MM.1S (cell line): ENCODE measurements at places on chromosomes 3 and 15.

DNA sequence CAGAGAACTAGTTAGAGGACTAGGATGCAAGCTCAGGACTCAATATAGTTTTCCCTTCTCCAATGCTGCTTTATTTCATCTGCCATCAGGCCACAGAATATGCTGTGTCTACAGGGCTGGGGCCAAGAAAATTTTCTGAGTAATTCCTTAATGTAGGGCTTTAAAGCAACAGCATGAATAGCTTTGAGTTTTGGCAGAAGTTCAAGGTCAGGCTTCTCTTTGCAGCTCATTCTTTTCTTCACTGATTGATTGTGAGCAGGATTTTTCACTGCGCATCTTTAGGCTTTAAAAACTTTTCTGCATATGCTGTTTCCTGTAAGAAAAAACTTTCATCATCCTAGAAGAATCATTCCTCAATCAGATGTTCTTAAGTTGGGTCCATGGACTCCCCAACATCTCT lies 4.6 kb downstream of the TMEM108 start:
- DNase-seq = no peak

DNA sequence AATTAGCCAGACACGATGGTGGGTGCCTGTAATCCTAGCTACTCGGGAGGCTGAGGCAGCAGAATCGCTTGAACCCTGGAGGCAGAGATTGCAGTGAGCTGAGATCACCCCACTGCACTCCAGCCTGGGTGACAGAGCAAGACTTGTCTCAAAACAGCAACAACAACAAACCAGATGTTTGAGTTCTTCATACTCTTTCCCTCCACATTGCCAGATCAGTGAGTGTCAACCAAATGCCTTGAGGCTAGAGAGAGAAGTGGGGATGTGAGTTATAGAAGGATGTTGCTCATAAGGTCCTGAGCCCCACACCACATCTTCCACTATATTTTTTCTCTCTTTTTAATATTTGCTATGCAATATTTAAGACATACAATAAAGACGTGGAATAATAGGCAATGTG lies 19.8 kb downstream of the MAPKBP1 start:
- no peak for DNase-seq

DNA sequence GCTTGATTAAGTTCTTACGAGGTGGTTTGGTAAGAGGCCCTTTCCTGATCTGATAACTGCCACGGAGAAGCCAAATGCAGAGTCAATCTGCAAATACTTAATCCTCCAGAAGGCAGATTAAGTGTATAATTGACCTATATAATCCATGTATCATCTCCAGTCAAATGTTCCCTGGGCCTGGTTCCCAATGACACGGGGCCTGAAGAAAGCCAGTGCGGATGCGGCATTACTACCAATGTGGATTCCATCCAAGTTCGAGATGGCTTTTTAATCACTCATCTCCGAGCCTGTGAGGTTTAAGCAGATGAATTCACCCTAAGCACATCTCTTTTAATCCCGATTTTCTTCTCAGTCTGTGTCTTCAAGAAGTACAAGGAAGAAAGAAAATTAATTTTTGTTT lies 60.0 kb upstream of the FEZF2 start:
- DNase-seq = no peak

DNA sequence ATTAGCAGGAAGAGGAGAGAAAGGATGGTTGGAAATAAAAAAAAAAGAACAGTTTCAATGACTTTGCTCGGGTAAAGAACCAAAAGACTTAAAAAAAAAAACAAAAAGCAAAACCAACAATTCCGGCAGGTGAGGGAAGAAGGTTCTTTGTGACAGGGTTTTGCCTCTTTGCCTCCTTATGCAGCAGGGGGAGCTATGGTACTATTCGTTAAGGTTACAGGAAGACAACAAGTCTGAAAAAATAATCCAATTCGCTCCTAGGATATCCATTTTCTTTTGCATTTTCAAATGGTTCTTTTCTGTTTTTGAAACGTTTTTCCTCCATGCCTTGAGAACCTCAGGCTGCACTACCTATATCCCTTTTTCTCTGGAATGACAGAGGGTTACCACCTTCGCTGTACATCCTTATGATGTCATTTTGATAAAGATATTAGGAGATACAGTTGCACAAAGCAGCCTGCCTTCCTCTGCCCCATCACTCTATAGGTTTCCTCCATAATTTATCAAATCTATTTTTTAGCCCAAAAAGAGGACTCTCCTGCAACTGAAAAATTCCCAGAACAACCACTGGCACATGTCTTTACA lies 55.0 kb downstream of the CFAP20DC start:
- peak; percentile 75 for DNase-seq

GRCh38 chr15:99409560-99409959 lies 156.2 kb upstream of the MEF2A start:
- no peak for DNase-seq

DNA sequence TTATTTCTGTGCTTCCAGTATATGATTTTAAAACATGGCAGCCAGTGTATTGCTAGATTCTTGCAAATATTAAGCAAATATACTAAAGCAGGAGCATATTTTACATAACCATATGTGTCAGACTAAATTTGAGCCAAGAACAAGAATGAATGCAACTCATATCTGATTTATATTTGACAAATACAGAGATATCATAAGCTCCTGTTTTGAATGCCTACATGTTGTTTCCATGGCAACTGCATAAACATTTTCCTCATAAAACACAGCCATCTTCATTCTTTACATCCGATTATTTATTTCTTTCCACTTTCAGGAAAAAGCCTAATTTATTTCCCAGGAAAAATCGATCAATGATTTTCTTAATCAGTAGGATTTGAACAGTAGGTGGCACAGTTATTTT lies 172.2 kb upstream of the TSPAN3 start:
- DNase-seq = no peak

- peak; percentile 24 for DNase-seq
These were observed 10.4 kb downstream of the NR2F2 start for GRCh38 chr15:96340598-96341512.

DNA sequence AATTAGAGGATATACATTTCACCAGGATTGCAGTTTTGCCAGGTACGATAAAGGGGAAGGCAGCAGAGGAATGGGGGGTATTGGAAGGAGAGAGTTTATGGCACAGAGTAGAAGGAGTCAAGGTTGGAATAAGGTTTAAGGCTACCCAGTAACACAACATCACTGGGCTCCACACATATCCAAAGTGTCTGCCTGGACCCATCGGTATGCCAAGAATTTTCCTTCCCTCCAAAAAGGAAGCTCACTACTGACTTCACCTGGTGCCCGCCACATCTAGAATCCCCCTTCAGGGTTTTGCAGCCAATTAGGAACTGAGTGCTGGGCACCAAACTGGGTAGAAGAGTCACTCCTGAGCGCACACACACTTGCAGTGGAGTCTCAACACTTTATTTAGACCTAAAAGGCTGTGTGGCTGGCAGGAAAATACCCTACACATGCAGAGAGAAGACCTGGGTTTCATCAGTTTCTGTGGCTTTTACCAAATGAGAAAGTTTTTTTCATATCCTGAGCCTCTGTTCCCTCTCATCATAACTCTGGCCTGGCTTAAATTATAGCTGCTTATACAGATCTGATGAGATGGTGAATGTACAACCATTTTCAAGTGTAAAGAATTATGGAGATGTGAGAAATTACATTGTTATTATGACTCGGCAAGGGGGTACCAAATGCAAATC lies 190.8 kb upstream of the LPP start:
- DNase-seq = peak; percentile 21

DNA sequence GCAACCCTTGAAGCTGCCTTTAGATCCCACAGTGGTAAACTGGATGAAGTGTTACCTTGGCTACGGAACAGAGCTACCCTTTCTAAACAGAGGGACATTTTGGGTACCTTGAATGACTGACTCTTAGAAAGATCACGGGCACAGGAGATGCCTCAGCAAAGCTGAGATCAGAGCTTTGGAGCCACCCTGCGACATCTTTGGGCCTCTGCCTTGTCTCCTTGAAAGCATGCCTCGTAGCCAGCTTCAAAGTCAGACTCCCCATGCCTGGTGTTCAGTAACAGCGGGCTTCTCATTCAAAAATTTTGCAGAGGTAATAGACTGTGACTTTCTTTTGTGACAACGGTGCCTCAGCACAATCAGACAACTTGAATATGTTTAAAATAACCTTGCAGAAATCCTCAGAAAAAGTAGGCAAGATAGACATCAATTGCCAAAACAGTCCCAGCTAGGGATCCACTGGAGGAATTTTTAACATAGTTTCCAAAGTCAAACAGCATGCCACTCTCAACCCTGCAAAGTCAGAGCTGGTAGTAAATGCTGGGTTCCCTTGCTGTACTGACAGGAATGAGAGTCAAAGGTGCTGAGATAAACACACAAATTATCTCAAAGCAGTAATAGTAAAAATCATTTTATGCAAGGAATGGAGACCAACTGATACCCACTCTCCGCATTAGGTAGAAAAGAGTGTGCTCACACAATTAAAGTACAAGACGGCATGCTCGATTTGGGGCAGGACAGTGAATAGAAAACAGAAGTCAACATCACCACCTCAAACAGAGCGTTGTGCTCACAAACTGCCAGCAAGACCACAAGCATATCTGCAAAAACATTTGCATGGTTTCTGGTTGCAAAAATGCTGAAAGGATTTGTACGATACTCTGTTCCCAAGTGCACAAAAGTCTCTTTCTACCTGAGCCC lies 82.1 kb downstream of the MYO1E start:
- DNase-seq = no peak

GRCh38 chr3:181176601-181177000 lies 187.1 kb upstream of the DNAJC19 start:
- peak; percentile 58 for DNase-seq

DNA sequence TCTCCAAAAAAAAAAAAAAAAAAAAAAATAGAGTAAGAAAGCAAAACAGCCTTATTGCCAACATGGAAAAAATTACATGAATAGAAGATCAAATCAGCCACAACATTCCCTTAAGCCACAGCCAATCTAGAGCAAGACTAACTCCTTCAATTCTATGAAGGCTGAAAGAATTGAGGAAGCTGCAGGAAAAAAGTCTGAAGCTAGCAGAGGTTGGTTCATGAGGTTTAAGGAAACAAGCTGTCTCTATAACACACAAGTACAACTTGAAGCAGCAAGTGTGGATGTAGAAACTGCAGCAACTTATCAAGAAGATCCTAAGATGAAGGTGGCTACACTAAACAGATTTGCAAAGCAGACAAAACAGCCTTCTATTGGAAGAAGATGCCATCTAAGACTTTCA lies 9.3 kb downstream of the PARL start:
- DNase-seq = no peak

DNA sequence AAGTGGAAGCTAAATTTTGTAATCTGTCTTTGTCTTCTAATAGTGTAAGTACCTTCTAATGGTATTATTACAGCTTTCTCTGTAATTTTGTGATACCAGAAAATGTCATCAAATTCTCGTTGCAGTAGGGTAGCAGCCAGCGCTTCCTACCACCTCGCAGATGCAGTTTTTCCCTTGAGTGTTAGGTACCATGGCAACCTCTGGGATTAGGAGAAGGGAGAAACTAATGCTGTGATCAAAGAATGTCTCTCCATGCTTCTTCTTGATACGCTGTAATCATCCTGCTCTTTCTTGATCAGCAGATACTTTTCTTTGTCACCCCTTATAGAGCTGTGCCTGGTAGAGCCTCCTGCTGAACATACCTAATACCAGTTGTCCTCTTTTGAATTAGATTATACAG lies 27.7 kb downstream of the SRP14 start:
- DNase-seq = no peak

GRCh38 chr15:70353606-70354345 lies 256.1 kb upstream of the TLE3 start:
- no peak for DNase-seq
